NCI-H460 (cell line): ENCODE measurements at places on chromosomes 11 and 22.

DNA sequence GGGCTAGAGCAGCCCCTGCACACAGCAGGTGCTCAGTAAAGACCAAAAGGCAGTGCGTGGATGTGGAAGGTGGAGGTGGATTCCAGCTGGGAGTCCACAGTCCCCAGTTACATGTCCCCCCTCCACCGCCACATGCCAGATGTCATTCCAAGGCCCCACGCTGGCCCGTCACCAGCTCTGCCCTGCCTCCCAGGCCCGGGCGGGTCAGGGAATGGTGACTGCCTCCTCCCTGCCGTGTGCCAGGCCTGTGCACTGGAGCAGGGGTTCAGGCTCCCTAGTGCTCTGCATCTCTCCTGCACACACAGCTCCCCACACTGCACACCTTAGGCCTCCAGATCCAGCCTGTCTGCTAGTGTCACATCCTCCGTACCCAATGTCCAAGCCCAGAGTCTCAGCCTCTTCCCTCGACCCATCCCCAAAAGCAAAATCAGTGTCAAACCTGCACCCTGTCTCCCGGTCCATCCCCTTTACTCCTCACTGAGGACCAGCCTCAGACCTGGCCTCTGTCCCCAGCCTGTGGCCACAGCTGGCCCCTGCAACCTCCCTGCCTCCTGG is 40.2 kb upstream of the PRODH start:
- DNase-seq = no peak

- no peak for DNase-seq
Measured at GRCh38 chr22:50027639-50028537, 15.3 kb upstream of the IL17REL start.

- DNase-seq = no peak
Measured at GRCh38 chr11:58433638-58434203, 5.8 kb upstream of the OR5B2 start.

GRCh38 chr11:31531293-31531692 is 21.7 kb downstream of the ELP4 start:
- DNase-seq = no peak

GRCh38 chr11:123425367-123425766 is 4.7 kb upstream of the GRAMD1B start:
- no peak for DNase-seq

DNA sequence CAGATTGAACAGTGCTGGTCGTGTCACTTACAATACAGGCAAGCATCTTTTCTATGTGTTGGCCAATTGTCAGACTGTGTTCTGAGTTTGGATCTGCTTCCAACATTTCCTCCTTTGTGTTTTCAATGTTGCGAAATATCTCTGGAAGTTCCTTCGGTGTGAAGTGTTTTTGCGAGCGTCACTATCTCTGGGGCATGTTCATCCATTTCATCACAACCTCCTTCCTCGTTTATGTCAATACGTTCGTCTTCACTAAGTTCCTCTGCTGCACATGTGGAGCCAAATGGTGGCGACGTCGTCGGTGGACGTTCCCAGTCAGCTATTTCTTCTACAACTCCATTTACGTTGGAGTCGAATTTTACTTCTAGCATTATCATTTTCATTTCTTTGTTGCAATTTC is 100.2 kb upstream of the LMO1 start:
- DNase-seq = no peak

DNA sequence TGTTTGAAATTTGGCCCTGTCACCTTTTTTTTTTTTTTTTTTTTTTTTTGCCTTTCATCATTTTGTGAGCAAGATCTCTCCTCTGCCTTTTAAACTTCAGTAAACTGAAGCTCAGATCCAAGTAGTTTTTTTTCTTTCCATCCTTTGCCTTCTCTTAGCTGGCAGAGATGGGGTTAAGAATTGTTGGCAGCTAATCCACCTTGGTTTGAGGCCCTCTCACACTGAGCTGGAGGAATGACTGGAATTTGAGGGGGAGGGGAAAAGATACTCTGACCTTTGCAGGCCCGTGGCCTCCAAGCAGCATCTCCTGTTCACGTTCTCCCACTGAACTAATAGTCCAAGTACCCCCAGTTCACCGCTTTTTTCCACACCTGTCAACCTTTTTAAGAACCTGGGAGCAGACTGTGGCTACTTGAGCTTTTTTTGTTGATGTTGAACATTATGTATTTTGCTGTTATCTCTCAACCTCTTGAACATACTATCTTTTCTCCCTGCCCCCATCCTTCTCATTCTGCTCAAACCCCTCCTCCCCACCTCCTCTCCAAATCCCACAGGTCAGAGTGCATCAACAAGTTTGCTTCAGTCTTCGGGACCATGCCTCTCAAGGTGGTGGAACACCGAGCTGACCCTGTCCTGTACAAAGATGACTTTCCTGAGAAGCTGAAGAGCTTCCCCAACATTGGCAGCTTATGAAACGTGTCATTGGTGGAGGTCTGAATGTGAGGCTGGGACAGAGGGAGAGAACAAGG is 66.2 kb downstream of the ALX4 start:
- peak; percentile 11 for DNase-seq

DNA sequence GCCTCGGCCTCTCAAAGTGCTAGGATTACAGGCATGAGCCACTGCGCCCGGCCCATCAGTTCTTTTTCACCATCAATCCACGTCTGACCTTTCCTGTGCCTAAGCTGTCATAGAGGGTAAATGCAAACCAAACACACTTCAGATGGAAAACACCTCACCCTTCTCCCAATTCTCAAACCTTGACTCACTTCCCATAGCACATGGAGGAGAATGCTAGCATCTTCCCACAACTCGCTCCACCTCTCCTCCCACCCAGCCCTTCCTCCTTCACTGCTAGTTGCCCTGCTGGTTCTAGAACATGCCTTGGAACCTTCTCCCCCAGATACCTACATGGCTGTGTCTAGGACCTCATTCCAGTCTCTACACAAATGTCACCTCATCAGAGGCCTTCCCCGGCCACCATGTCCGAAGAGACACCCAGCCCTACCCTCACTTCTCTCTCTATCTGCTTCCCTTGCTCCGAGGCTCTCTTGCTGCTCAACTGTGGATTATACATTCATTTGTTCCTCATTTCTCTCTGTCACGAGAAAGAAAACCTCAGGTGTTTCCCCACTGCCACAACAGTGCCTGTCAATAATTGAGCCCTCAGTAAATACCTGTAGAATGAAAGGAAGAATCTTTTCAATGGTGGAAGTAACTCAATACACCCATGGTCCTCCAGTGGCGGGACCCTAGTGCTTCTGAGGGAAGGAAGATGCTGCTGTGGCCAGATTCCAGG is 21.3 kb upstream of the NCF4 start:
- no peak for DNase-seq

DNA sequence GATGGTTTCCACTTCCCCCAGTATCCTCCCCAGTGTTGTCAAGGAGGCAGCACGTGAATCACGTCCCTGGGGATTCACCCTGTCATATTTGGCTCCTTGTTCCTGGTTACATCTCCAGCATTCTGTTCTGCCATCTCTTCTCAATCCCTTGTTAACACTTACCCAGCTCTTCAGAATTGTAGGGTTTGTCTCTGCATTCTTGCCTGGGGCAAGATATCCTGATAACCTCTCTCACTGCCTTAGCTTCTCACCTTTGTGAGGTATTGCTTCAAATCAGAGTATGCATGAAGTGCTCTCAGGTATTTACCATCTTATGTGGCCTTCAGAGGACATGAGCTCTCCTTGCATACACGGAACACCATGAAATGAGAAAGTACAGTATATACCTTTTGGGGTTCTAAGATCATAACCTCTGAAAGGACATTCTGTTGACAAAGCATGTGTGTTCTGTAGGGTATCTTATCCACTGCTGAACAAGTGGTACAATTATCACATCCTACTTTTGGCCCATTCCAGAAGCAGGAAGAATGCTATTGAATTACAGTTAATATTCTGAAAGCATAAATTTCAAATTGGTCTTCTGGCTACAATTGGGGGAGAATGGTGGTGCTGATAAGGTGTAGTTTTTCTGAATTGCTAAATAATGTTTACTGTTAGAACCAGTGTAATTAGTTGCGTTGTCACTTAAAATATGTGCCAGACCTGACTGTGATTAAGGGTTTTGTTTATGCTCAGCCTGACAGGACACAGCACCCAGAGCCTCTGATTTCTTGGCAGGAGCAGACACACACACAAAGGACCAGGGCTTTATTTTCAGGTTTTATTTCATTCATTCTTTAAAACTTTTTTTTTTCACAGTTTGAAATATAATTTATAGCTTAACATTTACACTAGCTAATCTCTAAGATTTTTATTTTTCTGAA is 32.7 kb downstream of the VSTM5 start:
- DNase-seq = no peak

DNA sequence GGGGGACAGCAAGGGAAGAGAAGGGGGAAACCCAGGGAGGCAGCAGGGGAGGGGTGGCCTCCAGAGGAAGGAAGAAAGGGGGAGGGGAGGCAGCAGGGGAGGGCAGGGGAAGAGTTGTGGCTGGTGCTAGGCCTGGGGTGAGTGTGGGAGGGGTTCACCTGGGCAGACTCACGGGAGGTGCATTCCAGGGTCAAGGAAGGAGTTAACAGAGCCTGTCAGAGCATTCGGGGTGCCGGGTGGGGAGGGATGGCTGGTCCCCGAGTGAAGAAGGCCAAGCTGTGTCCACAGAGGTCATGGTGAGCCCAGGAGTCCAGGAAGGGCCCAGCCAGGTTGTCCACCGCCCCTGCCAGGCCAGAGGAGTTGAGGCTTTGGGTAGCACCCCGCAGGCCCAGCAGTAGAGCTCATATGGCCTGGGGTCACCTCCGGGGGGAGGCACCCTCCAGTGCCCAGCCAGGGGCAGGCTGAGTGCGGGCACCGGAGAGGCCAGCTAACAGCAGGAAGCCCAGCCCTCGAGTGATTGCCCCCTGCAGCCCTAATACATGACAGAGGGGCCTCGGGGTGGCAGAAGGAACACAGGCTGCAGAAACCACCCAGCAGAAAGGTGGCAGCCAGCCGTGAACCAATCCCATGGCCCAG is 31.1 kb upstream of the PPARA start:
- DNase-seq = no peak
